Large intestine (tissue), 12 donors: ENCODE measurements at places on chromosomes 5 and 9.

GRCh38 chr5:122870219-122870856 is 24.9 kb downstream of the SNX24 start:
- no peak for DNase-seq

DNA sequence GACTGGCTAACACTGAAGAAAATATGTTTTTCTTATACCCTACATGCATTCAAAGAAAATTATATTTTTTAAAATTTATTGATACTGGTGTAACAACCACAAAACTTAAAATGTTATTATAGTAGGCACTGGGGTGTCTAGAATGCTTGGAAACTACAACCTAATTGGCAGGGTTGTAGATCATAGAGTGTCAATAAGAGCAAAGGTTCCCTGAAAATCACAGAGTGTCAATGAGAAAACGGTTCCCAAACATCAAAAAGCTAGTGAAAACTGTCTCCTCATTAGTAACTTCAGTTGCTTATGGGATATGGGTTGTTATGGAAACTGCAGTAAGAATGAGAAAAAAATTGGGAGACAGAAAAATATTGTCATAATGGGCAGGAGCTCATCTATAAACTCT is 214.4 kb upstream of the CCNG1 start:
- no peak for DNase-seq

DNA sequence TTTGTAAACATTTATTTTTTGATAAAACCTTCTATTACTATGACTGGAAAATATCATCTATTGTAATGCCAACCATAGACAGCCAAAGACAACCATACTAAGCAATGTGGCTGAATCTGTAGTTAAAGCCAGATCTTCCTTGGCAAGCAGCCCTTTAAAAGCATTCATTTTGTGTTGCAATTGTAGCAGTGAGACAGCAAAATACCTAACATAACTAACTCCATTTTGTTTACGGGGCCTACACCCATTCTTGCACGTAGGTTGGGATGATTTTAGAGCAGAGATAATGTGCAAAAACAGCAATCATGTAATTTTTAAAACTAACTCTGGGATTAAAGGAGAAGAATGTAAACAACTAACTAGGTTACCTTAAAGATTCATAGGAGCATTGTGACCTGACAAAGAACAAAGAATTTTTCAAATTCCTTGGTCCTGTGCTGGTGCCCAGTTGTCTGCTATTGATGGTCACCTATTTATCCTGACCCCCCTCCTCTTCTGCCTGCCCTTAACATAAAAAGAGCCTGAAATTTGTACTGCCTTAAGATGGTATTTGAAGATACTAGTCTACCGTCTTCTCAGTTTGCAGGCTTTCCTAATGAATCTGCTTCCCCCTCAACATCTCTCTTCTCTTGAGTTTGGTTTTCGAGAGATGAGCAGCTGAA is 10.6 kb downstream of the IFNA1 start:
- DNase-seq, result no peak

DNA sequence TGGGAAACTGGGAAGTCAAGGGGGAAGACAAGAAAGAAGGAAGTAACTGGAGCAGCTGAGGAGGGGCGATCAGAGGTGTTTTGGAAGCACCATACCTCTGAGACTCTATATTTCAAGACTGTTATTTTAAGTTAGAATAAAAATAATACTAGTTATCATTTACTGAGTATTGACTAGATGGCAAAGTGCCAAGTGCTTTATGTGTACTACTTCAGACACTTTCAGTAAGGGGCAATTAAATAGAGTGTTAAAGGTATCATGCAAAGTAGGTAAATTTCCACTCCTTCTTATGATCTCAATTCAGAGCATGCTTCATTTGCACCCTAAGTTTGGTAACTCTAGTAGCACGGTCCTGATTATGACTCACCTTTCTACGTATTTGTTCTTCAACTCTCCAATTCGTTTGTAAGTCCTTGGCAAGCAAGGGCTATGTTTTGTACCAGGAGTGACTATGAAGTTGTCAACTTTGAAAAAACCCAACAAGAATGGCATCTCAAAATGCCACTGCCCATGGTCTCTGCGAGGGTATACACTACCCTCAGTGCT is 152.4 kb upstream of the RAPGEF1 start:
- no peak for DNase-seq
